ENCODE measurements at places on chromosomes 12 and 14. TPM values are rescaled to one million over a fixed set of nuclear protein-coding genes. Genes with fewer than 3 reads are reported as not detected.

The CIDEB gene
- total RNA-seq = 22.7 TPM

The FOXG1 gene
- total RNA-seq = not detected

The NKX2-1 gene
- not detected for total RNA-seq

The OR4E2 gene
- total RNA-seq = not detected

The ANO2 gene
- not detected for total RNA-seq

The PRIMA1 gene
- total RNA-seq = not detected

The BICDL1 gene
- total RNA-seq = 111 TPM

The ITGB7 gene
- total RNA-seq = 408 TPM

The CLEC2B gene
- total RNA-seq = 86.8 TPM

The MYO1H gene
- total RNA-seq = 0.49 TPM

The SLC8A3 gene
- not detected for total RNA-seq

DNA sequence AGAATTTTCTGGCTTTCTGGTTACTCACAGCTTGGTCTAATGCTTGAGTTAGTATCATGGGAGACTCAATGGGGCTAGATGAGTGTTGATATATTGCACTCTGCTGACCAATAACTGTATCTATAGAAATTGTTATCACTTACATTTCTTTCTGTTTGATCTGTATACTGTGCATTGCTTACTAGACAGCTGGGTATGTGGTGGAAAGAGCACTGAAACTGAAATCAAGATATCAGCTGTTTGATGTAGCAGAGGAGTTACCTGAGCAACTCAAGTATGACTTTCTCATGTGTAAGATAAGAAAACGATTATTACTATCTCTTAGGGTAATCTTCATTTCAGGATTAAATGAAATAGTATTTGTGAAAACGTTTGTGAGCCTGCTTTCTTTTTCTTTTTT, 183.0 kb downstream of the SLC15A5 start:
- H3K36me3 ChIP-seq = no peaks in the 10 kb centered on the region
- no peak overlapping the region for H3K4me3 ChIP-seq
- DNase-seq = no peak
- H3K4me1 ChIP-seq = no peaks in the 10 kb centered on the region
- H3K27ac ChIP-seq = no peak overlapping the region

- no peak overlapping the region for H3K4me3 ChIP-seq
- H3K27ac ChIP-seq = no peak overlapping the region
- H3K27me3 ChIP-seq = no peaks in the 10 kb centered on the region
- no peak for DNase-seq
- H3K4me1 ChIP-seq = no peaks in the 10 kb centered on the region
These were observed 88.1 kb upstream of the MANSC4 start for GRCh38 chr12:27868139-27868538.

DNA sequence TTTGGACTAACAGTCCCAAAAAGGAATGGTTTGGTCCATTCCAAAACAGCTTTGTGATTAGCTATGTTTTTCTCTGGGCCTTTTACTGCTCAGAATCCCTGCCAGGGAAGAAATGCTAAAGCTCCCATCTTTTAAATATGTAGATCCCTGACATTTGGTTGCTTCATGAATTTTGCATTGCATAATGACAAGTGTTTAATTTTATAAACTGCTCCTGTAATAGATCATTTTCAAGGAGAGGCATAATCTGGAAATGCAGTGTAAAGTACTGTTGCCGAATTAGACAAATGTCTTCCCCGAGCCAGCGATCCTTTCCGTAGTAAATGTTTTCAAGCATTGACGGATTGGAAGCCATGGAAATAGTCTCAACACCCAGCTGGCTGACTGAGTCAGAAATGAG, 291.3 kb upstream of the PRKD1 start:
- no peak for DNase-seq
- no peak overlapping the region for H3K4me3 ChIP-seq
- H3K27ac ChIP-seq = no peak overlapping the region
- H3K36me3 ChIP-seq = no peaks in the 10 kb centered on the region

GRCh38 chr14:70416725-70417349, at the start of gene SYNJ2BP:
Gene SYNJ2BP (minus strand): TSS chr14:70417090. CDS start chr14:70416963, 127 bp downstream.
- H3K36me3 ChIP-seq = no peaks in the 10 kb centered on the region
- H3K27ac ChIP-seq = peak within 1 kb of the TSS; percentile 68
- H3K4me3 ChIP-seq = peak within 1 kb of the TSS; percentile 78
- H3K4me1 ChIP-seq = peaks cover 13% of the 10 kb centered on the region

- H3K4me3 ChIP-seq = no peak overlapping the region
- H3K27me3 ChIP-seq = no peaks in the 10 kb centered on the region
- no peaks in the 10 kb centered on the region for H3K36me3 ChIP-seq
- H3K4me1 ChIP-seq = no peaks in the 10 kb centered on the region
- no peak overlapping the region for H3K27ac ChIP-seq
These were observed 25.5 kb downstream of the TSPAN11 start for GRCh38 chr12:30952015-30952414.

DNA sequence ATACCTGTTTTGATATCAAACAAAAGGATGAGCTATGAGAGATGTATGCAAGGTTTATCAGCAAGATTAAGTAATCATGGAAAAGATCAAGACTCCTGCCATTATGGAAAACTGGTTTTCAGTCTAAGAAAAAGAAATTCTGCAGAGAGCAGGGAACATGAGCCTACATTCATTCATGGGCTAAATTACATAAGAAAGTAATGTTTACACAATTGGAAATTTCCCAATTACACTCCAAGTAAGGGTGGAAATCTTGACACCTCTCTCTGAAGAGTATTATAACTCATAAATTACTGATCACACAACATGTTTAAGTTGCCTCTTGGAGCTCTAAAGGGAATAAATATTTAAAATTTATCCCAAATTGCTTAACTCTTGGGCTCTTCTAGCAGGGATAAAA, 206.2 kb downstream of the SLC6A15 start:
- H3K4me1 ChIP-seq = no peaks in the 10 kb centered on the region
- DNase-seq = no peak
- no peak overlapping the region for H3K4me3 ChIP-seq
- H3K27me3 ChIP-seq = no peaks in the 10 kb centered on the region
- H3K36me3 ChIP-seq = no peaks in the 10 kb centered on the region

DNA sequence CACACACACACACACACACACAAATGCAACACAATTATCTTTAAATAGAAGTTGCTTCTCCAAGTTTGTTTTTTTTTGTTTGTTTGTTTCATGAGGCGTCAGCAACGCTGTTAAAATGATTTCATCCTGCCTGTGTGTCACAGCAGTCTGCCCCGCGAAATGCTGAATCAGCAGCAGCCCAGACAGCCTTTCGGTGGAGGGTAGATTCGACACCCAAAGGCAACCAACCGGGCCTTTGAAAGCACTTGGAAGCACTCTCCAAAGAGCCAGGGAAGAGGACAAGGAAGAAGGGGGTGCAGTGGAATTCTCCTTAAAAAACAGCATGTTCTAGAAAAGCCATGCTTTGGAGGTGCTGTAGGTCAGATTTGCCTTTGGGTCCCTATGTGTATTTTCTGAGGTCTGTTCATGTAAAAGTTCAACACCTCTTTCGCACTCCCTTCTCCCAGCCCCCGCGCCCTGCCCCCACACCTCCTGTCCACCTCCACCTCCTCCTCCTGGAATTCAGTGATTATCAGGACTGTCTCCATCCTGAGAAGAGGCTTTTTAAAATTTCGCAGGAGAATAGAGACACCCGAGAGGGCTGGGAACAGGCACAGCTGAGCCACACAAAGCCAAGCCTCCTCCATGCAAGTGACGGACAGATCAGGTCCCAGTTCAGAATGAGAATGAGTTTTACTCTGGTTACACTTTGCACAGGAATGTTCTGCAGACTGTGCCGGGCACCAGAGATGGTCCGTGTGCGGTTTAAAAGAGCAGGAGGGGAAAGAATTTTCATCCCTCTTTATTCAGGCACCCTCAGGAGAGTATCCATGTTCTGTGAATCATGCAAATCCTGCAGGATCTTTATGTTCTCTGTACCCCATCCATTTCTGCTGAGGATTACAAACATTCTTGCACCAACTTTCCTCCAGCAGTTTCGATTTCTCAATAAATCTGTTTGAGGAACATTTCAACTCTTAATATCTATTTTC, 177.9 kb downstream of the ETV6 start:
- DNase-seq = no peak
- H3K27me3 ChIP-seq = no peaks in the 10 kb centered on the region
- H3K27ac ChIP-seq = no peak overlapping the region
- no peaks in the 10 kb centered on the region for H3K36me3 ChIP-seq

DNA sequence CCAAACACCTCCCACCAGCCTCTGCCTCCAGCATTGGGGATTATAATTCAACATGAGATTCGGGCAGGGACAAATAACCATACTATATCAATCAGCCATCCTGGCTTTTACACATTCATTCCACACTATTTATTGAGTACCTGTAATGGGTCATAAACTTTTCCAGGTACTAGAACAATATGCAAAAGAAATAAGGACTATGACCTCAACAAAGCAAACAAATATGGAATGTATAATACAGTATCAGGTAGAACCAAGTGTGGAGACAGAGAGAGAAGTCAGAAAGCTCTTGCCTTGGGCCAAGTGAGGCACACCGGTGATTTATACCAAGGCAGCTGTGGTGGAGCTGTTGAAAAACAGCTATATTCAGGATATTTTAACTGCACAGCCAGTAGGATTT, 116.3 kb downstream of the TSPAN8 start:
- no peaks in the 10 kb centered on the region for H3K36me3 ChIP-seq
- H3K27me3 ChIP-seq = no peaks in the 10 kb centered on the region
- no peaks in the 10 kb centered on the region for H3K4me1 ChIP-seq
- no peak overlapping the region for H3K27ac ChIP-seq
- H3K4me3 ChIP-seq = no peak overlapping the region

- H3K4me3 ChIP-seq = no peak overlapping the region
- peaks cover 38% of the 10 kb centered on the region for H3K4me1 ChIP-seq
- no peak overlapping the region for H3K27ac ChIP-seq
- DNase-seq = no peak
- H3K27me3 ChIP-seq = no peaks in the 10 kb centered on the region
- H3K36me3 ChIP-seq = no peaks in the 10 kb centered on the region
These were observed 202.0 kb upstream of the AMIGO2 start for GRCh38 chr12:47281667-47282171.

DNA sequence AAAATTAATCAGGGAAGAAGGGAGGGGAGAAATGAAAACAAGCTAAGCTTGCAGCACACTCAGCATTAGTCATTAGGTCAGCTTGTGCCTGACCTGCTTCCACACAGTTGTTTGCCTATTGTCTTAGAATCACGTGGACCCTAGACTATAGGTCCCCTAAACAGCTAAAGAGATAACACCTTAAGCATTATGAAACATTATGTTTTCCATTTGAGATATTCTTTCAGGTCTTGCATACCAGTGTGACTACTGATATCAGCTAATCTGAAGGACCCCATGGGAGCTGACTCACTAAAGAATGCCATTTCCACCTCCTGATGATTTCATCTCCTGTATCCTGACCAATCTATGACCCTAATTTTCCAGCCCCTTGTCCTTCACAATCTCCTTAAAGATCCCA, 154.1 kb upstream of the FUT8 start:
- no peaks in the 10 kb centered on the region for H3K27me3 ChIP-seq
- no peak overlapping the region for H3K27ac ChIP-seq
- H3K36me3 ChIP-seq = no peaks in the 10 kb centered on the region
- no peak overlapping the region for H3K4me3 ChIP-seq
- H3K4me1 ChIP-seq = no peaks in the 10 kb centered on the region

DNA sequence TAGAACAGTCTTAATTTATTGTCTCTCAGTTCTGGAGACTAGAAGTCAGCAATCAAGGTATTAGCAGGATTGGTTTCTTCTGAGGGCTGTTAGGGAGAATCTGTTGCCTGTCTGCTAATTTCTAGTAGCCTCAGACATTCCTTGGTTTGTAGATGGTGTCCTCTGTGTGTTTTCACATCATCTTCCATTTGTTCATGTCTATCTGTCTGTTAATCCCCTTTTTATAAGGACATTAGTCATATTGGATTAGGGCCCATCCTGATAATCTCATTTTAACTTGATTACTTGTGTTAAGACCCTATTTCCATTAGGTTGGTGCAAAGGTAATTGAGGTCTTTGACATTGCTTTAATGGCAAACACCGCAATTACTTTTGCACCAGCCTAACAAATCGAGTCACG, 34.3 kb downstream of the TBC1D15 start:
- H3K4me3 ChIP-seq = no peak overlapping the region
- no peak overlapping the region for H3K27ac ChIP-seq
- peaks cover 4% of the 10 kb centered on the region for H3K4me1 ChIP-seq

- peak; percentile 63 for DNase-seq
- H3K4me1 ChIP-seq = peaks cover 39% of the 10 kb centered on the region
- H3K4me3 ChIP-seq = peak overlapping the region; percentile 96
These were observed 479 bp downstream of the KDM5A start for GRCh38 chr12:388541-389141.

DNA sequence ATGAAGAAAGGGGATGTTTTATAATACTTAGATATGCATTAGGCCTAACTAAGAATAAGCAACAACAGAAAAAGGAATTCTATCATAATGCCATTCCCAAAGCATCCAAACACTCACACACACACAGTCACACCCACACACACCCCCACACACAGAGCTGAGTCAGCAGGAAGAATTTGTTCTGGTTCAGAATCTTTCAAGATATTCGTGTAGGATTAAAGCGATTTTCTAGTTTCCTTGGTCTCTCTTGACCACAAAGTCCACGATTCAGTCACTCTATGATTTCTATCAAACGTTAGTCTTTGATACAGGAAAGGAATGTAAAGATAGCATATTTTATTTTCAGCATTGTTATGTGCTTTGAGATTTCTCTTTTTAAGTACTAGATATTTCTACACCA, 382.6 kb upstream of the DCN start:
- no peaks in the 10 kb centered on the region for H3K4me1 ChIP-seq
- no peak overlapping the region for H3K4me3 ChIP-seq
- H3K36me3 ChIP-seq = no peaks in the 10 kb centered on the region
- H3K27me3 ChIP-seq = no peaks in the 10 kb centered on the region
- DNase-seq = no peak
- no peak overlapping the region for H3K27ac ChIP-seq

DNA sequence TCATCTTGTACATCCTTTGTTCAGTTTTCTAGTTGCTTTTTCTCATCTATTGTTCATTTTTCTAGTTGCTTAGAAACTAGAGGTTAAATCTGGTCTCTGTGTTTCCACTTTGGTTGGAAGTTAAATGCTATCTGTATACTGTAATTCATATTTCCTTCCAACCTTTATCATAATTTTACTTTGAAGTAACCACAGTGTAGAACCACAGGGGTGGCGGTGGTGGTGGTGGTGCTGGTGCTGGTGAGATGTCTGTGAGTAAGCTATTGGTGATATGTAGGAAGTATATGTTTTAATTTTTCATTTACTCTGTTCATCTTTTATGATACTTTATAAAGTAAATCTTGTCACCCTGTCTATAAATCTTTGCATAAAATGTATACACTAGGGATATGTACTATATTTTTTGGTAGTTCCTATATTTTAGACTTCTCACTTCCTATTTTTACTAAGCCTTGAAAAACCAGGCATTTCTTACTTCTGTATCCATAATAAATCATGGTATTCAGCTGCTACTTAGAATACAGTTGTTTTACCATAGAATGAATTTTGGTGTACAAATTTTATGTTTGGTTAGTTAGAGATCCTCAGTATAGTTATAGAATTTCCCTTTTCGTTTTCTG, 31.9 kb downstream of the CCDC91 start:
- H3K4me1 ChIP-seq = peaks cover 46% of the 10 kb centered on the region
- no peaks in the 10 kb centered on the region for H3K27me3 ChIP-seq
- no peak overlapping the region for H3K4me3 ChIP-seq
- no peak for DNase-seq
- H3K27ac ChIP-seq = no peak overlapping the region
- no peaks in the 10 kb centered on the region for H3K36me3 ChIP-seq

- H3K27me3 ChIP-seq = no peaks in the 10 kb centered on the region
- no peak overlapping the region for H3K27ac ChIP-seq
- H3K4me1 ChIP-seq = no peaks in the 10 kb centered on the region
- no peak overlapping the region for H3K4me3 ChIP-seq
These were observed 117.0 kb upstream of the DYRK2 start for GRCh38 chr12:67531501-67531900.

- H3K4me3 ChIP-seq = no peak overlapping the region
- H3K4me1 ChIP-seq = no peaks in the 10 kb centered on the region
- H3K27ac ChIP-seq = no peak overlapping the region
- no peak for DNase-seq
- no peaks in the 10 kb centered on the region for H3K36me3 ChIP-seq
These were observed 13.5 kb upstream of the TAS2R46 start for GRCh38 chr12:11075642-11076041.

Measured in naive thymus-derived CD4-positive, alpha-beta T cell (primary cell).